Astrocyte of the cerebellum (primary cell): ENCODE measurements at places on chromosomes 2 and 18.

GRCh38 chr2:38108907-38109731 is 33.2 kb upstream of the CYP1B1 start:
- no peak for DNase-seq

- no peak for DNase-seq
Measured at GRCh38 chr2:47487498-47487875, 84.5 kb downstream of the MSH2 start.

- no peak for DNase-seq
Measured at GRCh38 chr2:112836163-112836560, 417 bp downstream of the IL1B start.

DNA sequence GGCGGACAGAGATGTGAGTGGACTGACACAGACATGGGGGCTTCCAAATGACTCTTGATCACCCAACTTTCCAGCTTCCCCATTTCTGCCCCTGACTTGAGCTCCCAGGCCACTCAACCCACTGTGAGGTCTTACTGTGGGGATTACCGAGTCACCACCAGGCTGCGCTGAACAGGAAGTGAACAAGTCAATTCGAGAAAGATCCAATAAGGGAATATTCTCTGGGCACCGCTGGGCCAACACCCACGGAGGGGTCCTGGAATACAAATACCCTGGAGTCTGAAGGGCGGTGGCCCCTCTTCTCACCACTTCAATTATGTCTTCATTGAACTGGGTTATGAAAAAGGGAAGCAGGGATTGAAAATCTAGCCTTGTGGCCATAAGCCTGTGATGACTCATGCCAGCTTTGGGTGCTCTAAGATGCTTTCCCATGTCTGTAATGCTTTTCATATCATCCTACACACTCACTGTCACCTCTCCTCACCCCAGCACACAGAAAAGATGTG is 37.7 kb downstream of the BCL11A start:
- peak; percentile 66 for DNase-seq

DNA sequence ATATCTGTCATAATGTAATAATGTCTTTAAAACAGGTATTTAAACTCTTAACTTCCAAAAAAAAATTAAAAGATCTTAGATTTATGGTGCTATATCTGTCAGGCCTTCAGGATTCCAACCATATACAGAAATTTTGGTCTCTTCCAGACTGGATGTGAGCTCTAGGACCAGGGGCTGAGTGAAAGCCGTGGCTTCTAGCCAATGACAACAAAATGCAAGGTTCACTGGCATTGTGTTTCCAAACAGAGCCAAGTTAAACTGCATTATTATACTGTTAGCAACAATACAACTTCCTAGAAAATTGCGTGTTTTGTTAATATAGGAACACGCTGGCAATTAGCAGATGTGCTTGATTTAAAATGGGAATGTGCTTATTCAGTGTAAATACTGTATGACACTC is 809.8 kb upstream of the SOX11 start:
- no peak for DNase-seq

DNA sequence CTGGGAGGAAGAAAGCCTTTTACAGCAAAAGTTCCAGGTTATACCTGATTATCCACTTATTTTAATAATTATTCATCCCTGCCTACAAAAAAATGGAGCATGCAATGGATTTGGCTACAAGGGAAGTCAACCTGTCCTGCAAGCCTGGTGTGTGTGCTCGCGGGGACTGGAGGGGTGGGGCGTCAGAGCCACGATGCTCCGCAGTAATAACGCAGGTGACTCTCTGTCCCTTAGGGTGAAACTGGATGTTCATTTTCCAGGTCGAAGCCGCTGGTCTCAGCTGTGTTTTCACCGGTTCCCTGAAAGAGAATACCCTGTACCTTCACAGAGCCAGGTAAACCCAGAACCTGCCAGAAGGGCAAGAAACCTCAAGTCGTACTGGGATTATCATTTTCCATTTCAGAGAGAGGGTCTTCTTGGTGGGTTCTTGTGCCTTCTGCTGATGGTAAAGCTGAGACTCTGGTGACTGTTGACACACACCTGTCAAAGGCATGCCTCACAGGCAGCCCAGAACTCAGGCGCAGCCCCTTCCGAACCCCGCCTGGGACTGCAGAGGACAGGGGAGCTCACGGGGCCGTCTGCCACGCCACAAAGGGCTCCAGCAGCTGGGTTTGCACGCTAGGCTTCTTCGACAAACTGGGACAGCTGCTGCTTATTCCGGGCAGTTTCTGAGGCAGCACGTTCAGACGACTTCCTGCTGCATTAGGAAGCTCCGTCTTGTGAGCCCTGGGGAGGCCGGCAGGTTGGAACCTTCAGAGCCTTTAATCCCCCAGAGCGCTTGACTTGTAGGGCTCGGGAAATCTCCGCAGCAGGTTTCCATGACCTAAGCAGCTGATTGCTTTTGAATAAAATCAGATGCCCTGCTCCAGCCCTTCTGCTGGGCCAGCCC is 58.6 kb downstream of the KCNG2 start:
- DNase-seq: no peak

GRCh38 chr2:20348542-20348941 is 2.1 kb downstream of the PUM2 start:
- DNase-seq: no peak

- DNase-seq: no peak
Measured at GRCh38 chr2:176424746-176425145, 155.5 kb downstream of the MTX2 start.

DNA sequence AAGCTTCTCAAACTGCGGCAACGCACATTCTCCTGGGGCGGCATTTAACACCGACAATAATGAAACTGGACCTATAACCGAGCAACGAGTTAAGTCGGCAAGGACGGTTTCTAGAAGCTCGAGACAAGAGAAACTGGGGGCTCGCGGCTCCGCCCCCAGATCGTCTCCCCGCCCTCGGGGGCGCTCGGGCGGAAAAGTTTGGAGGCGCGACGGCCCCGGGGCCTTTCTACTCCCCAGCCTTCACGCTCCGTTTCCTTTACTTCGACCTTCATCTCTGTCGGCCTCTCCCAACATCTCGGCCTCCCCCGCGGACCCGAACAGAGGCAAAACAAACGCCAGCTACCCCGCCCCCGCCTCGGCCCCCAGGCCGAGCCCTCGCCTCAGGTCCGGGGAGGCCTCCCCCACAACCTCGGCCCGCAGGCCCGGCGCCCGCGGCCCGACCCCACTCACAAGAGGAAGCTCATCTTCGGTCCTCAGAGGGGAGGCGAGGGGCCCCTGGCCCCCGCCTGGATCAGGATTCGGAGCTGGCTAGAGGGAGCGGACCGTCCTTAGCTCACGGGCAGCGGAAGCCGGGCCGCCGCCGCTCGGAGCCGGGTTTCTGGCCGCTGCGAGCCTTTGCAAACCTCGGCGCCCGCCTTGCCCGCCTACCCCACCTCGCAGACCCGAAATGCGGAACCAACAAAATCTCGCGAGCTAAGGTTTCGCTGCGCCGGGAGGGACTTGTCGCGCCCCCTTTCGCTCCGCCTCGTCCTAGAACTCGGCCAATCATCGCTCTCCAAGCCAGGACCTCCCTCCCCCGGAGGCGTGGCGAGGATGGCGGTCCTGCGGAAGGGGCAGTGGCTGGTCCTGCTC is at the start of gene MOB1A:
Gene MOB1A, minus strand, starts transcription at position 669 of the 852 bp plus-strand sequence. Its CDS starts 205 bp downstream, at position 464.
- DNase-seq: peak; percentile 97

- DNase-seq: peak; percentile 79
Measured at GRCh38 chr2:46954951-46955571, 39.5 kb upstream of the MCFD2 start.

GRCh38 chr2:168789776-168790175 is 12.7 kb upstream of the NOSTRIN start:
- no peak for DNase-seq

DNA sequence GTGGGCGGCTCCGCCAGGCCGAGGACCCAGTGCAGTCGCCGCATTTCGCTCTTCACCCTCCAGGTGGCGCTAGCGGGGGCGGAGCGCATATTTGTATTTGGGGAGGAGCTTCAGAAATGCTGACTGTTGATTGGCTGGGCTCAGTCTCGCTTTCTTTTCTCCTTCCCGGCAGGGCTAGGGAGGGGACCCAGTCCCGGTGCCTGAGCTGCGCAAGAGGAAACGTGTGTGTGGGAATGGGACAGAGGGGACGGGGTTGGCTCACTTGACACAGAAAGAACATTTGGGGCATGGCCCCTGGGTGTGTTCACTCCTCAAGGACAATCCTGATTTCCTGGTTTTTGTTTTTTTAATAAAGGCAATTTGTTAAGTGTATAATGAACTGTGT is 20.3 kb upstream of the DNMT3A start:
- peak; percentile 72 for DNase-seq

DNA sequence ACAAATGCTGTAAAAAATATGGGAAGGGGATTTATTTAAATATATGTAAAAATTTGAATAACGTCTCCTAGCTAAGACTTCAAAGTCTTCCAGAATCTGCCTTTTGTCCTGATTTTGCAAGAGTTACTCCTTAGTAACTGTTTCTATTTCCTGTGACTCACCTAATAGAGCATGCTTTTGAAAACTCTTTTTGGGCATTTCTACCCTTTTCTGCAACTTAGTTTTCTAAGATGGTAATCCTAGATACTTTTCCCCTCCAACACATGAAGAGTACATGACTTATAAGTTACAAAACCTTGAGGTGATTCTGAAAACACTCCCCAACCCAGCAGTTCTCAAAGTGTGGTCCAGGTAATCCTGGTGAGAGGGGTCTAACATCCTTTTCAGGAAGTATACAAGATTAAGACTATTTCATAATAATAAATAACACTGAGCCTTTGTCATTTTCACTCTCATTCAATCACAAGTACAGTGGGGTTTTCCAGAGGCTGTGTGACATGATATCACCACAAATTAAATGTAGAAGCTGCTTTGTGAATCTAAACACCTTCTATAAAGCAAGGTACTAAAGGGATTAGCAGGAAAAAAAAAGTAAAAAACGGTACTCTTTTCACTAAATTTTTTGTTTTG is 31.9 kb downstream of the PPP4R3B start:
- peak; percentile 29 for DNase-seq

DNA sequence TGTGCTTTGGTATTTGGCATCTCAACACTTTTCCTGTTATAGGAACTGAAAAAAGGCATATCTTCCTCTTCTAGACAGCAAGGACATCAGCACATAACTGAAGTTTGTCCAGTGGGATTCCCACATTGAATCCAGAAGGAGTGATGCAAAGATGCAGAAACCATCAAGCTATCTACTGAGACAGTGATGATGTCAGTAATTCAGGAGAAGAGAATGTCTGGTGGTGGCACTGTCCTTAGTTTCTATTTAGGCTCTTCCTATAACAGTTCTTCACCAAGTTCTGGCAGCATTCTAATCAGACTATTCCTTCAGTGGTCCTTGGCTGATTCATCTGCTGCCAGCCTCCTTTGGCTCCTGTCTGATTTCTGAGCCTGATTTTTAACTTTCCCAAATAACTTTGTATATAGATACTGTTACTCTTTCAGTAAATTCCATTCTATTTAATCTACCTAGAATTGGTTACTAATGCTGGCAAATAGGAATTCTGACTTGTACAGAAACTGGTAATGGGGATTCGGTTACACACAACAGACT is 56.6 kb upstream of the AGPS start:
- no peak for DNase-seq

DNA sequence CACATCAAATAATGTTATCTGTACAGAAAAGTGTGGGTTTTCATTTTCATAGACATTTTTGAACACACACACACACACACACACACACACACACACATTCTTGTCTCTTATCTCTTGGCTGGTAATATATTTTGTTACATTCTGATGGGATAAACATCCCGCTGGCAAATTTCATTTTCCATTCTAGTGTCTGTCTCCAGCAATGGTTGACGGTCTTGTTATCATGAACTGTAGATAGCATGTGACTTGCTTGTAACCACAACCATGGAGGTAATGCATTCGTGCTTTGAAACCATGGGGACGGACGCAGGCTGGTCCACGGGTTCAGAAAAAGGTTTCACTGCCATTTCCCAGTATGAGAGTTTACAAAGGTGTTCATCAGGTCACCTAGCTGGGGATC is 156.4 kb downstream of the PPP1R1C start:
- no peak for DNase-seq

DNA sequence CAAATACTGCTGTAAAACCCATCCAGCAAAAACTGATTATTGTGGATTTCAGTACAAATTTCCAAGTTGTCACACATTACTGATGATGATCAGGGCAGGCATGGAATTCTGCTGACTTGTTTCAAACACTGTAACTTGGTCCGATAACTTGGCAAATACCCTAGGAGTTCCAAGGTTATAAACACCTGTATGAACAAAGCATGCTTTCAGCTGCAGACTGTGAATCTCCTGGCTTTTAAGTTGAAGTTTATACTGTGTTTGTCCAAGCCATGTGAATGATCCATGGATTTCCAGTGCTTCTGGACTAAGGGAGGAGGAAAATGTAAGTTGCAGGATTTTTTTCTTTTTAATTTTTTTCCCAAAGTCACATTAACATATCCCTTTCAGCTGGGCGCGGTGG is 70.0 kb upstream of the SLC25A52 start:
- no peak for DNase-seq

DNA sequence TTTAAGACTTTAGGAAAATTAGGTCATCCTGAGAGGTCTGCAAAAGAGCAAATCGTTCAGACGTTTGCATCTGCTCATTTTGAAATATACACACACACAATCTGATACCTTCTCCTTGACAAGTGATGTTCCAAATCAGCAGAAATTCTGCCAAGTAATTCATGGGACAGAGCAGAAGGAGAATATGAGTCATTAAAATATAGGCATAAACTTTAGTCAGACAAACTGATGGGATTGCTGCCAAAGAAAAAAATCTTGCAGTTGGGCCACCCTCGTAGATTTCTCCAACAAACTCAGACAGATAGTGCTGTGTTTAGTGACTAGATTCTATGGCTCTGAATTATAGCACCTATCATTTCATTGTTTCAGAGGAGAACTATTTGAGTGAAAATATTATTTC is 336.3 kb downstream of the NYAP2 start:
- peak; percentile 70 for DNase-seq

- no peak for DNase-seq
Measured at GRCh38 chr2:233146194-233146593, 86.1 kb downstream of the INPP5D start.

DNA sequence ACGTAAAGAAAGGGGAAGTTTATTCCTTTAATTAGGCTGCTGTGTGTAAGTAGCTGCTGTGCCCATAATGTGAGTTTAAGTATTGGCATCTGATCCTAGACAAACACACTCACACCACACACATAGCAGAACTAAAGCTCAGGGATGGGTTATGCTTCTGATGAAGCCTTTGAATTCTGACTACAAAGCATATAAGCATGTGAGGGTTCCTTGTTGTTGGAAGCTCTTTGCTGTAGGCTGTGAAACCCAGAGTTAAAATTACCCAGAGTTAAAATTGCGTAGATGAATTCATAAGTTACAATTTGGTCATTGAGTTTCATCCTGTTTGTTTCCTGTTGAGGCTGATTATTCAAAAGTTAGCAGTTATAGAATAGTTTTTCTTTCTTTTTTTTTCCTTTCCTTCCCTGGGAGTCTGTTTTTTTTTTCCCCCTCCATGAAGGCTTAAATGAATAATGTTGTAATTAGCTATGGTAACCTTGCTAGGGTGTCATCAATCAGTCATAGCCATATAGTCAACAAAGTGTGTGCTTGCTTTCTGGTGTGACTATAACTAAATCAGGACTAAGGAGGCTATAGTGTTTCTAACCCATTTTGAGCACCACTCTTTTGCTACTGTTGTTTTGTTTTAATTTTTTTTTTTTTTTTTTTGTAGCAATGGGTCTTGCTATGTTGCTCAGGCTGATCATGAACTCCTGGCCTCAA is 426.1 kb downstream of the PARD3B start:
- DNase-seq: no peak
